ENCODE measurements at places on chromosomes 1 and 21.

DNA sequence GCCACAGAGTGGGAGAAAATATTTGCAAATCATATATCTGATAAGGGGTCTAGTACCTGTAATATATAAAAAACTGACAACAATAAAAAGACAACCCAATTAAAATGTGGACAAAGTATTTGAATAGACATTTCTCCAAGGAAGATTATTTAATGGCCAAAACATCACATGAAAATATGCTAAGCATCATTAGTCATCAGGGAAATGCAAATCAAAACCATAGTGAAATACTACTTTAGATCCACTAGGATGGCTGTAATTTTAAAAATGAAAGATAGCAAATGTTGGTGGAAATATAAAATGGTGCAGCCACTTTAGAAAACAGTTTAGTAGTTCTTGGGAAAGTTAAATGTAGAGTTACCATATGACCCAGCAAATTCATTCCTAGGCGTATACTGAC lies 118.7 kb upstream of the KIF26B start:
- no peak for DNase-seq

DNA sequence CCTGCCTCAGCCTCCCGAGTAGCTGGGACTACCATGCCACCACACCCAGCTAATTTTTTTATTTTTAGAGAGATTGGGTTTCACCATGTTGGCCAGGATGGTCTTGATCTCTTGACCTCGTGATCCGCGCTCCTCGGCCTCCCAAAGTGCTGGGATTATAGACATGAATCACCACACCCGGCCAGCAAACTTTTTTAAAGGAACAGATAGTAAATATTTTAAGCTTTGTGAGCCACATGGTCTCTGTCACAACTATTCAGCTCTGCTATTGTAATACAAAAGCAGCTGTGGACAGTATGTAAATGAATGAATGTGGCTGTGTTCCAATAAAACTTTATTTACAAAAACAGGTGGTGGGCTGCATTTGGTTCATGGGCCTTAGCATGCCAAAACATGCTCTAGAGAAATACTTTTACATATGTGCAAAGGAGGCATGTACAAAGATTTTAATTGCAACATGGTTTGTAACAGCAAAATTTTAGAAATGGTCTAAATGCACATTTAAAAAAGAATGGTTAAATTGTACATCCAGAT lies 47.0 kb downstream of the CDCP2 start:
- DNase-seq, result no peak

DNA sequence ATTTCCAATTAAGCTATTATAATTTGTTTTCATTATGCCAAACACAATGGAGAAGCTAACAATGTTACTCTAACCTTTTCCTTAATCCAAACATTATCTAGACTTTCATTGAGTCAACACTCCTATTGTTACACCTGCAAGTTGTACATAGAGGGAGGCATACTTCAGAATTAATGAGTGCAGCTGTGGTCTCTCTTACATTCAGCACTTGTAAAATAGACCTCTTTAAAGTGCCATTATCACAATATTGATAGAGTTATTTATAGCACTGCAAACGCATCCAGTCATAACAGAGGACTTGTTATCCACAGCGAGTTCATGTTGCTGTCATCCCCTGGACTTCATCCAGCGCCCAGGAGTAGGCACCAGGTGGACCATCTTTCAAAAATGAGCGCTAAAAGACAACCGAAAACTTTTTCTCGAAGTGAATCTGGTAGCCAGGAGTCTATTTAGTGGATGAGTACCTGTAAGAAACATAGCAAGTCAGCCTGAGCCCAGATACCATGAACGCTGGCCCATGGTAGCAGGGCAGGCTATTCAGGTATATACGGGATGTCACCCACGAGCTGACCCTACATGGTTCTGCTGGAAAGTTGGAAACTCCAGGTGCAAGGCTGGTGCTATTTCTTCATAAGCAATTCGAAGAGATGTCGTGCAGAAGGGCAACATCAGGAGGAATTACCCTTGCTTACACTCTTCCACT lies 70.6 kb upstream of the NFIA start:
- DNase-seq, result no peak

GRCh38 chr1:73813716-73814115 lies 384.3 kb downstream of the LRRIQ3 start:
- no peak for DNase-seq

- DNase-seq, result no peak
Measured at GRCh38 chr1:228818296-228818695, 83.0 kb downstream of the RHOU start.

GRCh38 chr1:170735366-170736263 lies 71.7 kb downstream of the PRRX1 start:
- no peak for DNase-seq

DNA sequence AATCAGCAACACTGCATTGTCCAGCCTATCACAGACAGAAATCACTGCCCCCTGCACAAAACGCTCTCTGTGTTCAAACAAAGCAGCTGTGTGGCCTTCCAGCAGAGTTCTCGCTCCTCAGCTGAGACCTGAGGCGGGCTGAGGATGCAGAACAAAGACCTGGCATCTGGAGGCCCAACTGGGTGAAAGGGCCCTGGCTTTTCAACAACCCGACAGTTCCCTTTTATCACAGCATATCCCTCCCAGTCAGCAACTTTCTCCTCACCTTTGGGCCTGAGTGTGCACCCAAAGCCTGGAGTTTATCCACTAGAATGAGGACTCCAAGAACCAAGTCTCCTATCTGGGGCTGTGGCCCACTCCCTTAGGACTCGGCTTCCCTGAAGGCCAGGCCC lies 42.6 kb upstream of the A3GALT2 start:
- no peak for DNase-seq

DNA sequence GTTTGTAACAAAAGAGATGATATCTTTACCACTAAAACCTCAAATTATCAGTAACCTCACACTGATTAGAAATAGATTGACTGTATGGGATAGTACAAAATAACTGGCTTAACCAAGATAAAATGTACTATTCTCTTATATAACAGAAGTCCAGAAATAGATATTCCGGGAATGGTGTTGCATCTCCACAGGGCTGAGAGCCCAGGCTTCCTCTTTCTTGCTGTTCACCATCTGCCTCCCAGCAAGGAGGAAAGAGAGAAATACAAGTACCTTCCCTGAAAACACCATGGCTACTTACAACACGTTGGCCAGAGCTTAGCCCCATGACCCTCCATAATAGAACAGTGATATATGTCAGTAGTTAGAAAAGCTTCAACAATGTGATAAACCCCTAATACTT lies 47.0 kb upstream of the KCNK1 start:
- no peak for DNase-seq

Measured in inflammatory macrophage (primary cell).